Spinal cord (tissue), 10 donors: ENCODE measurements at places on chromosomes 16 and 17. TPM values are rescaled to one million over a fixed set of nuclear protein-coding genes. Genes with fewer than 3 reads are reported as not detected.

DNA sequence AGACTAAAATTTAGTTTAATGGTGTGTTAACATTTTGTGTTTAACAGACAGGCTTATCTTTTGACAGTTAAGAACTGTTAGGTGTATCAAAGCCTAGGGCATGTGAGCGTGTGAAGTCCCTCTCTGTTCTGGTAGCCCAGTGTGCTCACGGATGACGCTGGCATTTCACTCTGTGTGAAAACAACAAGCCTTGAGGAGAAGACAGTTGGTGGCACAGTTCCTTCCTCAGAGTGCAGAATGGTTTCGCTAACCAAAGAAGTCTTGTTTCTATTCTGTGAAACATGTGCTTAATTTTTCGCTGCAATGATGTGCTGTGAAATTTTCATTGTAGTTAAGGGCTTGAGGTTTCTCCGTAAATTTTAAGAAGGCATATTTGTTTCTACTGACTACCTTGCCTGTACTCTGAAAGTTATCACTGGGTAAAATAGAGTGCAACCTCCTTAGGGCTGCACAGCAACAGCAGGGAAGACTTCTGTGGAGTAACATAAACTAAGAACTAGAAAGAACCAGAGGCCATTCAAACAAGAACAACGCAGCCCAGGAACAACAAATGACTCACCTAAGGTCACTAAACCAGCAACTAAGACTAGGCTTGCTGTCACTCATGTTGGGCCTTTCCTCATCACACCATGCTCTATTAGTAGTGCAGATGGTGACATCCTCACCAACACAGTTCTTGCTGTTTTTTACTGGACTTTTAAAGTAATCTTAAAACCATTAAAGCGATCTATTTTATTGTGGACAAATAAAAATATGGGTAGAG is 33.4 kb downstream of the BRD7 start:
- DNase-seq: no peak

GRCh38 chr17:82215095-82215971 is 2.7 kb upstream of the CCDC57 start:
- no peak for DNase-seq

The KRTAP4-5 gene
- total RNA-seq: not detected

DNA sequence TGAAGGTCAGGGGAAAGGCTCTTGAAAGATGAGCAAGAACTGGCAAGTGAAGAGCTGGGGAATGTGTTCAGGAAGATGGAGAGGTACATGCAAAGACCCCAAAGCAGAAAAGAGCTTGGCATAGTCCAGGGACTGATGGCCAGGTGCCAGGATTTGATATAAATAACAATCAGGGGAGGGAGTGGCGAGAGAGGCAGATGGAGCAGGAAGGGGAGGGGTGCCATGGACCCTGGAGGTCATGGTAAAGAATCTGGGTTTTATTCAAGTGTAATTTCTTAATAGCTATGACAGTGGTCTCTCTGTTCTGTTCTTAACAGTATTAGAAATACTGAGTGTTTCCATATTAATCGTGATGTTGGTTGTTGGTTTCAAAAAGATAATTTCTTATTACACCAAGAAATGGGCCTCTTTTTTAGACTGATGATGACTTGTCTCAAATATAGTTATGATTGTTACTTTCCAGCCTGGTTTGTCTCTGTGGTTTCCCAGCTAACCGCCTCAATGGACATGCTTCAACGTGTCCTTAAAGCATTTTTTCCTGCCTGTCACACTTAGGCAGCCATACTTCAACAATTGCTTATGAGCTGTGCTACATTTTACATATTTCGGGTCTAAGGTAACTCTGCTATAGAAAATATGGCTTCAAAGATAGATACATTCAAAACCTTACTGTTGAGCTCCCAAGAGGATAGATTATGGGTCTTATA is 49.4 kb downstream of the MYH10 start:
- no peak for DNase-seq

DNA sequence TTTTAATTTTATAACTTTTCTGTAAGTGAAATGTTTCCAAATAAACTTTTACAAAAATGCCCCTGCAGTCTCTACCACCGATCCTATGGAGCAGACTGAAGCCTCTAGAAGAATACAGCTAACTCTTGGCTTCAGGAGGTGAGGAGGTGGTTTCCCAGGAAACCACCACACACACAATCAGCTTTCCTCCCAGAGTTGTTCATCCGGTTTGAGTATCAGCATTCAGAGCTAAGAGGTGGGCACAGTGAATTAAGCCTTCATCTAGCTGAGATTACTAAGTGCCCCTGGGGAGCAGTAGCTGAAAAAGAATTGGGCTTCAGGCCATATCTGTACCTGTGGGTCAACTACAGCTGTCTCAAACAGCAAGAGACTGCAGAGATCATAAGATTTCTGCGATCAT is 139.7 kb downstream of the AATF start:
- DNase-seq: no peak
